ENCODE measurements at places on chromosomes 13 and 19. TPM values are rescaled to one million over a fixed set of nuclear protein-coding genes. Genes with fewer than 3 reads are reported as not detected.

GRCh38 chr13:97148894-97149293, 73.2 kb upstream of the MBNL2 start:
- no peak for DNase-seq

- peak; percentile 70 for DNase-seq
Measured at GRCh38 chr19:49469828-49470614, 4.0 kb upstream of the FLT3LG start.

DNA sequence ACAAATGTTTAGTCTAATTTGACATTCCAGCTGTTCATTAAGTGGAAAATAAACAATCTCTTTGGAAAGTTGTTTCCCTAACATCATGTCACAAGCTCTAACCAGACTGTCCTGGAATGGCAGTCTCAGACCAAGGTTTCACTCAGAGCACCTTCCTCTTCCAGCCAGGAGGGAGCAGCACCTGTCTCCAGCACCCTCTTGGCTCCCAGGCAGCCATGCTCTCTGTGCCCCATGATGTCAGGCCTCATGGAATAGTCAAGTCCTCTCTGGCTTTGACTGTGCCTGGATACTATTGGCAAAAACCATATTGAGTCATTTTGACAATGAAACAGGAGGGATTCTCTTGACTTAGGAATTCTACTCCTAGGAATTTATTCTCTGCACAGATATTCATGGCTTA, 171.4 kb downstream of the OXGR1 start:
- DNase-seq, result peak; percentile 45

DNA sequence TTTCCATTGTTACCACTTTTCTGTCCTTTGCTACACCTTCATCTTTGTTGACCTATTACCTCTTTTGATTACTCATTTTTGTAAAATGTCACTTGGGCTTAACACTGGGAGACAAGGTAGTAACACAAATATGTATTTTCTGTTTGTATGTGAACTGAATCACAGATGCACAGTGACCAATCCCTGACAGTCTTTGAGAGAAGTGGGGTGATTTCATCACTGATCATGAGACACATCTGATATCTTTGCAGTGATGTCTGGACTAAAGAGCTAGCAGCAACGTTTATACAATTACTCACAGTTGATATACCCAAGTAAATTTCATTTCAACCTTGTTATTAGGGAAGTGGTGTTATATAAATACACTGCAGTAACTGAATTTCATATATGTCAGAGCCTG, 1397.4 kb upstream of the SPRY2 start:
- no peak for DNase-seq

- DNase-seq, result no peak
Measured at GRCh38 chr13:31067416-31068118, 94.1 kb downstream of the HSPH1 start.

TUBB4A gene
- 2.9 TPM for total RNA-seq

All from H7 (cell line).